Left ventricle myocardium inferior (tissue), 1 donor: ENCODE measurements at places on chromosomes 5 and 9. TPM values are rescaled to one million over a fixed set of nuclear protein-coding genes. Genes with fewer than 3 reads are reported as not detected.

The ANKRD33B gene
- total RNA-seq: 15.2 TPM

The AK8 gene
- 0.74 TPM for total RNA-seq

The RNF14 gene
- 120 TPM for total RNA-seq

The PPP3R2 gene
- not detected for total RNA-seq

The BRINP1 gene
- 0.66 TPM for total RNA-seq

The FBLL1 gene
- not detected for total RNA-seq

The ERMP1 gene
- total RNA-seq: 23.9 TPM

The REXO4 gene
- 16.5 TPM for total RNA-seq

The RNF224 gene
- not detected for total RNA-seq

DNA sequence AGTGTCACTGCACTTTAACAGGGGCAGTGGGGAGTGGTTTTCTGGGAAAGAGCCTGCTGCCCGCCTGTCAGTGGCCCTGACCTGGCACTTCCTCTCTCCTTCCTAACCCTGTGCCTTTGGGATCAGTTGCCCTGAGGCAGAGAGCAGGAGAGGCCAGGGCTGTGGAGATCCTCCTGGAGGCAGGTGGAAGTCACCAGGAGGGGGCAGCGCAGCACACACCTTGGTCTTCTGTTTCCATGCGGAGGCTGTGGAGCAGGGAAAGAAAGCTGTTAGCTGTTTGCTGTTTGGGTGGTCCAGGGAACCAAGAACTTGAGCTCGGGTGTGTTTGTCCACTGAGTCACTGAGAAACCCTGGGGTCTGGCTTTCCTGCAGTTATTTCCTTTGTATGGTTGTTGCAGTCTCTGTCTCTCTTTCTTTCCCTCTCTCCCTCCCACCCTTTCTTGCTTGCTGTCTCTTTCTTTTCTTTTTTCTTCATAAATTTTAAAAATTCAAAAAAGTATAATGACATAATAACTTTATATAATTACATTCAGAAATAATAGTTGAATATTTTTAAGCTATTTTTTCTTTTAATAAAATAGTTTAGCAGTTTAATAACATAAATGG, 28.1 kb downstream of the NTRK2 start:
- DNase-seq: peak; percentile 72

GRCh38 chr9:89812556-89813181, 207.9 kb downstream of the GADD45G start:
- DNase-seq: no peak

DNA sequence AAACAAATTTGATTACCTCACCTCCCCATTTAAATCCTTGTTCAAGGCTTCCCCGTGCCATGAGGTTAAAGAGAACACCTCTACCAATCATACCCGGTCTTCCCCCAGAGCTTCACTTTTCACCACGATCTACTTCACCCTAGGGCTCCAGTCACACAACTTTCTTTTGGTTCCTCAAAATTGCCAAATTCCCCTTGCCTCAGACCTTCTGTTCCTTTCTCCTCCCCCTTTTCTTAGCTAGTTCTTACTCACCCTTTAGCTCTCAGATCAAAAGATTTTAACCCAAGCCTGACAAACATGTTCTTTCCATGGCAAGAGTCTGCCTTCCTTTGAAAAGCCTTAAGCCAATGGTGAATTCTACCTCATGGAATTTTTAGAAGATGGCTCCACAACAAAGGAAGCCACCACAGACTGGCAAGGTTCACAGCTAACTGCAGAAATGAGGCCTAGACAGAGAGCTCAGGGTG, 56.7 kb downstream of the MAPKAP1 start:
- no peak for DNase-seq

DNA sequence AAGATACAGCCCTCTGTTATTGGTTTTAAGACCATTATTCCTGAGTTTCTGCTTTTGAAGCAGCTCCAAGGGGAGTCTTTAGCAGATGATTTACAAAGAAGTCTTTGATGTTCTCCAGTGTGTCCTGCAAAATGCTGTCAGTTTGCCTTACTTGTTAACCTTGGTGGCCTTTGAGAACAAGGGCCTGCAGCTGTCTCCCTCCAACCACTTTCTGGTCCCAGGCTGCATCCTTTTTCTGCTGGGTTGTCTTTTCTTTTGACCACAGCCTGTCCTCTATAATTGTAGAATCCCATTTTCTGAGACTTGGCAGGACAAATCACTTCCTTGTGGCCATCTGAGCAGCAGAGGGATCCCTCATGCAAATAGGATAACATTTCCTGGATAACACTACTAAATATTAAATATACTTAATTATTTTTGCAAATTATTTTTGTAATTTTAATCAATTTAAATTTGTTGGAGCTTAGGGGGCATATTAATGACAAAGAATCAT, 281.4 kb downstream of the DMRT2 start:
- DNase-seq: no peak

DNA sequence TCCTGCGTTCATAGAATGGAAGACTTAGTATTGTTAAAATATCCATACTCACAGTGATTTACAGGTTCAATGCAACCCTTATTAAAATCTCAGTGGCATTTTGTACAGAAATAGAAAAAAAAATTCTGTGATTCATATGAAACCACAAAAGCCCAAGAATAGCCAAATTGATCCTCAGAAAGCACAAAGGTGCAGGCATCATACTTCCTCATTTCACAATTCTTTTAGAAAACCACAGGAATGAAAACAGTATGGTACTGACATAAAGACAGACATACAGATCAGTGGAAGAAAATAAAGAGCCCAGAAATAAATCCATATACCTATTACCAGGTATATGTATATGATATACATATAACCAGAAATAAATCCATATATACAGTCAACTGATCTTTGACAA, 86.8 kb upstream of the MEGF10 start:
- no peak for DNase-seq

GRCh38 chr9:105438141-105438806, 9.6 kb upstream of the FSD1L start:
- no peak for DNase-seq

DNA sequence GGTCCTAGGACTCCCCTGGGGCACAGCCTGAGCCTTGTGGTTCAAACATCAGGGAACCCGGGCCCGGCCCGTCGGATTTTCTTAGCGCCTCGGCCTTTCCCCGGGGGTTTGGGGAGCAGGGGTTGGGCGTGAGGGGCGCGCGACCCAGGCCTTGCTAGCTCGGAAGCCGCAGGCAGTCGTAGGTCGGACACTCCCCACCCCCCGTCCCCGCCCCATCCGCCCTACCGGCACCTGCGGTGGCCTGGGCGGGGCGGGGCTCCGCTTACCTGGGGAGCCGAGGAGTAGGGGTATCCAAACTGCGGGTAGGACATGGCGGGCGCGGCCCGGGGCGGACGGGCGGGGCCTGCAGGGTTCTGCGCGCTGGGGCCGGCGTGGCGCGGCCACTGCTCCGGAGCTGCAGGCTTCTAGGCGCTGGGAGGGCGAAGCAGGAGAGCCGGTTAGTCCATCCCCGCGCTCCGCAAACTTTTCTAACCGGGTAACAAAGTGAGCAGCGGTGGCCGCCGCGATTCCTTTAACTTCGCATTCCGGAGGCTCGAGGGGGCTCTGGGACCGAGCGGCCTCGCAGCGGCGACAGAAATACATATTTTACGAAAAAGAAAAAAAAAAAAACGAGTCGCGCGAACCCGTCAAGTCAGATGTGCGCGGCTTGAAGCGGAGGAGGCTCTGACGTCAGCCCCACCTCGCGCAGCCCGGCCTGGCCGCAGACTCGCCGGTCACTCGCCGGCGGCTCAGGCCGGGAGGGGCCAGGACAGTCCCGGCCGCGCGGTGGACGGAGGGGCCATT, at the start of gene IRX4:
Gene IRX4 (minus strand): TSS at position 589 of the 783 bp plus-strand sequence. CDS start 278 bp downstream, at position 311.
- no peak for DNase-seq

- DNase-seq: no peak
Measured at GRCh38 chr5:153813901-153814300, 224.8 kb downstream of the FAM114A2 start.

- no peak for DNase-seq
Measured at GRCh38 chr5:139575751-139576150, 14.6 kb downstream of the UBE2D2 start.

DNA sequence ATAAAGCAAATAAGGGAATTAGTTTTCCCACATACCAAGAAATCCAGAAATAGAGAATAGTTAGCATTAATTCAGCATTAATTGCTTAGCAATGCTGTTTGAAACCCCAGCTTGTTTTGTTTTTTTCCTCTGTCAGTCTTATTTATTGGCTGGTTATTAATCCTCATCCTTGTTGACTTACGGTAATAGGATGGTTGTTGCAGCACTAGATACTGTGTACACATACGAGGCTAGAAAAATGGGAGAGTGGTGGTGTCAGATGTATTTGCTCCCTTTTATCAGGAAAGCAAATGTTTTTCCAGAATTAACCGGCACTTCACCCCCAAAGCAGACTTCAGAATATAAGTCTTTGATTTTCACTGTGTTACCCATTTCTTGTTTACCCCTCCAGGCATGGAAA, 60.4 kb downstream of the ERBIN start:
- DNase-seq: no peak

DNA sequence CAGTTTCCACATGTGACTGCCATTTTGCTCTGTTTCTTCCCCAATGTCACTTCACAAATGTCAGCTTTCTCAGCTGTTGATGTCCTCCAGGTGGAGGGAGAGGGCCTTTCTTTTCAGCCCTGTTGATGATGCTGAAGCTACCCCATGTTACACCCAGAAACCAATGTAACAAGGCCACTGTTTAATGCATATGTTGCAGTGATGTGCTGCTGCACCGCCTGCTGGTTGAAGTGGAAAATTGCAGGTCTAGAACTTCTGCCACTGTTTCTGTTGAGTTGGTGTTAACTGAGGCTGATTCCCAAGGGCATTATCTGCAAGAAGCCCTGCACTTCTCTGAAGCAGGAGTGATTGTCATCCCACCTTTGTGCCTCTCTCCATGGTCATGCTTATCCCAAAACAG, 428.4 kb downstream of the KDM4C start:
- no peak for DNase-seq

GRCh38 chr9:133861086-133861485, 122.9 kb upstream of the SARDH start:
- DNase-seq: no peak

DNA sequence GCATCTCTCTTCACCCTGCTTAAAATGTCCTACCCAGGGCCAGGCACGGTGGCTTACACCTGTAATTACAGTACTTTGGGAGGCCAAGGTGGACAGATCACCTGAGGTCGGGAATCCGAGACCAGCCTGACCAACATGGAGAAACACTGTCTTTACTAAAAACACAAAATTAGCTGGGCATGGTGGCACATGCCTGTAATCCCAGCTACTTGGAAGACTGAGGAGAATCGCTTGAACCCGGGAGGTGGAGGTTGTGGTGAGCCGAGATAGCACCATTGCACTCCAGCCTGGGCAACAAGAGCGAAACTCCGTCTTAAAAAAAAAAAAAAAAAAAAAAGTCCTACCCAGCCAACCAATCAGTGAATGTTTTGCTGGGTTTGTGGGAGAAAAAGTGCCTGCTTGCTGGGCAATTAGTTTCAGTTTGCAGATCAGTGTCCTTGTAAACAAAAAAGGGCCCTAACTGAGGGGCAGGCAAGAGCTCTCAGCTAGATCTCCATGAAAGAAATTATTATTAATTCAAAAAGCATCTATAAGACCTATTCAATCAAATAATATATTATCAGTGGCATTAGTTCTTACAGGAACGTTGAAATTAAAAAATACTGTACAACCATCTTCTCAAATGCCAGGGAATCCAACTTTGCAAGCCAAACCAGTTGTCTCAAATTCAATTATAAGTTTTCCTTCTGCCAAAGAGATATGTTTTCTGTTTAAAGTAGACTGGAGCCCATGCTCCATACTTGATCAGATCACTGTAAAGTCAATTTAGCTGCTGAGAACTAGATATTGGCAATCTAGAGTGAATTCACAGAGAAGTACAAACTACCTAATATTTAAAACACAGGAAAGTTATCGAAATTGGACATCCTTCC, 3.9 kb downstream of the MEGF9 start:
- no peak for DNase-seq

DNA sequence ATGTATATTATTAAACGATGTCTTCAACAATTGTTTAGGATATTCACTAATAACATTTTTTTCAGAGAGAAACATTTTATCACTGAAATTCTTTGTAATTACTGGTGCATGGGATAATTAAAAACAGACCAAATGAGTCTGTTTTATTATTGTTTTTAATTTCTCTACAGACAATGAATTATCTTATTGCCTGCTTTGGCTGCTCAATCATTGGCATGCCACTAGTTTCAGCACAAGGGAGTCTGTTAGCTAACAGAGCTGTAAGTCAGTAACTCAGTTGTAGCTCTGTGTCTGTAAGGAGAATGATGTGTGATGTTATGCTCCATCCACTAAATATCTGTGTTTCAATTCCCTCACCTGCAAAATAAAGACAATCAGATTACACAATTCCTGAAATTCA, 443.9 kb downstream of the PRR16 start:
- no peak for DNase-seq
